Left forelimb (tissue), 1 donor: ENCODE measurements at places on chromosomes 2 and 18.

- DNase-seq: no peak
Observed at GRCh38 chr2:190582019-190582418, 47.5 kb upstream of the NEMP2 start.

DNA sequence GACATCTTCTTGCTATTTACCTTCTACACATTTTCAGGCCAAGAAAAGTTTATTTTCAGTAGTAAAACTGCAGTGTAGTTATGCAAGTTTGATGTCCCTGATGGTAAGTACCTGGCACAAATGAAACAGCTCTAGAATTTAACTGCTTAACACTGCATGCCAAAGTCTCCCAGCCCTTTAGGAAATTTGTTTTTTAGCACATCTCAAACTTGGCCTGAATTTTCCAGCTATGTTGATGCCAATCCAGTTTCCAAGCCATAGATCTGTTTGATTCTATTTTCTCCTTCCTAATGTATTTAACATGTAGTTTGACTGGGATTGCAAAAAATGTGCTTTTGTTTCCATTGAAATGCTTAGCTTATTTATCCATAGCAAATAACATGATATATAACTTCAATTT, 29.3 kb upstream of the ZNF385B start:
- DNase-seq: no peak

DNA sequence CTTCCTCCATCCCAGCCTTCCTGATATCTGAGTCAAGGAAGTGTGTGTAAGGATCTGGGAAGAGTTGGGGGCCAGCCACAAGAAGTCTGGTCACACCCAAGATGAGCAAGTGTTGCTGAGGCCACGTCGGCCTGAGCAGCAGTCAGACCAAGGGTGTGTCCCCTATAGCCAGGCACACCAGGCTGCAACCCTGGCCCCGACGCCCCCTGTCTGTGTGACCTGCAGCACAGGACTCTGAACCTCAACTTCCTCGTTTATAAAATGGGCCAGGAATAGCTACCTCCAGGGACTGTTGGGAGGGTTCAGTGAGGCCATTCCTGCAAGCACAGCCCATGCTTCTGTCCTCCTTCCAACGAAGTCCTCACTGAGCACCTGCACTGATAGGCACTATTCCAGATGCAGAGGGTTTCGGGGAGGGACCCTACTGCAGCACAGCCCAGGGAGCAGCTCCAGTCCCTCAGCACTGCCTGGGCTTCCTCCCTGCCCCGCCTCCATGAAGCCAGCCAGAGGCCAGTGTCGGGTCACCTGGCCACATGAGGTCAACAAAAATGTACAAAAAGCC, 13.3 kb downstream of the LIMS2 start:
- peak; percentile 42 for DNase-seq

DNA sequence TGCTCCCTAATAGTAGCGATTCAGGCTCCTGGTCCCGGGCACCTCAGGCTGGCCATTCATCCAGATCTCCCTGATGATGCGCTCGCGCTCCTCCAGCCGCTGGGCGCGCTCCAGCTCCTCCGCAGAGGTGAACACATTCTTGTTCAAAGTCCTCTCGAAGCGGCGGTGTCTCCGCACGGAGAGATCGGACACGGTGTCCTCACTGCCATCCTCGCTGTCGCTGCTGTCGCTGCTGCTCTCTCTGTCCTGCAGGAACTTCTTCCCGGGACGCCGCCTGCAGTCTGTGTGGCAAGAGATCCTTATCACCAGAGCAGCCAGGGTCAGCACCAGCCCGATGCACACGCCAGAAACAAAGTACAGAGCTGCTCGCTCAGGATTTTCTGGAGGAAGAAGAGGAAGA, 67.5 kb downstream of the EVA1A start:
- no peak for DNase-seq

GRCh38 chr2:102424754-102425153, 1.8 kb downstream of the IL18RAP start:
- DNase-seq: no peak

- DNase-seq: no peak
Observed at GRCh38 chr2:8487461-8487932, 194.4 kb upstream of the ID2 start.

GRCh38 chr2:85744741-85745601, 8.8 kb upstream of the ATOH8 start:
- no peak for DNase-seq

GRCh38 chr2:1594123-1594372, 150.3 kb downstream of the PXDN start:
- no peak for DNase-seq

- DNase-seq: no peak
Observed at GRCh38 chr2:200252265-200253067, 54.0 kb upstream of the SPATS2L start.

DNA sequence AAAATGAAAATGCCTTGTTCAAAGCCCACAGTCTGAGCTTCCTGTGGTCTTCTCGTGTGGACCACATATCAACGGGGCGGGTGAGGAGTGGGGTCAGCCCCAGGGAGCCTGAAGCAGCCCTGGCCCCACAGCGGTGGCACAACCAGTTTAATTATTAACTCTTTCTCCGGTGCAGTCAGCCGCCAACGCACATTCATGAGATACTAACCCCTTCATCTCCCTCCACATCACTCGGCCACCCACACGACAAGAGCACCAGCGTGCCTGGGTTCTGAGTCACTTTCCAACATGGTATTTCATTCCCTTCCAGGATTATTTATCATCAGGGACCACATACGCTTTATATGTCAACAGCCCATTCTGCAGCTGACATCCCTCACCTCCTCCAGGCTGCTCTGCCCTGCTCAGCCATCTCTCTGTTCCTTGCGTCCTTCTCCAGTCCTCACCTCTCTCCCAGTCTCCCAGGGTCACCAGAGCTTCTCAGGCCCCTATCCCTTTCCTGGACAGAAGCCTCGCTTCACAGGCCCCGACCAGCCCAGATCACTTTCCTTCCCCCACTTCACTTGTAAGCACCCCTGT, 48.0 kb upstream of the ID2 start:
- no peak for DNase-seq

- no peak for DNase-seq
Observed at GRCh38 chr2:47422560-47422959, 19.6 kb downstream of the MSH2 start.

DNA sequence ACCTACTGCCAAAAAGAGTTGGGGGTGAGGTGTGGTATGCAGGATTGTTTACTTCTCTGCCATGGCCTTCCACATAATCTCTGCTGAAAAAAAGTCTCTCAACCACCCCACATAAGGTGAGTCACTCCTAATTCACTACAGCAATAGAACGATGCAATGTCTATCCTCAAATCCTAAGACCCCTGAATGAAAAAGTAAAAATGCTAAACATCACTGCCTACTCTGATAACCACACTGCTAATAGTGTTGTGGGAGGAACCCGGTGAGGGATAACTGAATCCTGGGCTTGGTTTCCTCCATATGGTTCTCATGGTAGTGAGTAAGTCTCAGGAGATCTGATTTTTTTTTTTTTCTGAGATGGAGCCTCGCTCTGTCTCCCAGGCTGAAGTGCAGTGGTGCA, 252.5 kb downstream of the PIEZO2 start:
- no peak for DNase-seq

DNA sequence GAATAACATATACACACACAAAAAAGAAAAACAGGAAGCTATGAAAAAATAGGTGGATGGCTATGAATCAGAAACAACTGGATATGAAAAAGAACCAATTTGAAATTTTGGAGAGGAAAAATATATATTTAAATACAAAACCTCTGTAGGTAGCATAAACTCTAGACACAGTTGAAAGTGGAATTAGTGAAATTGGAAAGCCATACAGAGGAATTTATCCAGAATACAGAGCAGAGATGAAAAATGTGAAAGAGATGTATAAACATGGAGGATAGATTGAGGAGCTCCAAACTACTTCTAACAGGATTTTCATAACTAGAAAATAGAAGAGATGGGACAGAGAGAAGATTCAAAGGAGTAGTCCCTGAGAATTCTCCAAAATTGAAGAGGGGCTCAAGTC, 168.8 kb downstream of the SEPTIN10 start:
- no peak for DNase-seq
